ENCODE measurements at places on chromosomes 13 and 19.

DNA sequence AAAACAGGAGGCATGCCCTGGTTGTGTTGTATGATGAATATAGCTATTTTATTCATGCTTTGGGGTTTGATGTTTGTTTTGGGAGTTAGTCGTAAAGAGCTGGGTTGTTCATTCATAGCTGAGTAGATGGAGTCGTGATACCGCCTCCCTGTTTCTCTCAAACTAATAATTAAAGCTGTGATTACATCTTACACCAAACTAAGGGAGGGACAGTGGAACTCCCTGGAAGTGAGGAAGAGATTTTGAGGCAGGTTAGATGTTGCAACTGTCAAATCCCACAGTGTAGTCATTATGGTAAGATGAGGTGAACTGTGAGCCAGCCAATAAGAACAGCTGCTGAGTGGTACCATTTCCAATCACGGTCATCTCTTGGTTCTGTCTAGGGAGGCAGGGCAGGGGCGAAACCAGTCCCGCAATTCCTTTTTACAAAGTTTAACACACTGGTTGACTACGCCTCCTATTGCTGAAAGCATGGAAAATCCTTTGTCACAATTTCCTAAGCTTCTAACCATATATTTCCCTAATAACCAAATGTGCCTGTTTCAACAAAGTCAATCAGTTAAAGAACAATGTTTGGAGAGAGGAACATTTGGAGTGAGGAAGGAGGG is 207.6 kb upstream of the SERP2 start:
- no peak for DNase-seq

GRCh38 chr13:94345374-94346195 is 133.9 kb downstream of the DCT start:
- DNase-seq, result no peak

- no peak for DNase-seq
Observed at GRCh38 chr19:45629704-45630103, 9.5 kb downstream of the EML2 start.

- DNase-seq, result no peak
Observed at GRCh38 chr13:62046512-62046911, 630.9 kb upstream of the PCDH20 start.
